ENCODE measurements at places on chromosomes 6 and 20.
A peak's percentile ranks its signal among the peaks of the same experiment; 100 is the strongest.

DNA sequence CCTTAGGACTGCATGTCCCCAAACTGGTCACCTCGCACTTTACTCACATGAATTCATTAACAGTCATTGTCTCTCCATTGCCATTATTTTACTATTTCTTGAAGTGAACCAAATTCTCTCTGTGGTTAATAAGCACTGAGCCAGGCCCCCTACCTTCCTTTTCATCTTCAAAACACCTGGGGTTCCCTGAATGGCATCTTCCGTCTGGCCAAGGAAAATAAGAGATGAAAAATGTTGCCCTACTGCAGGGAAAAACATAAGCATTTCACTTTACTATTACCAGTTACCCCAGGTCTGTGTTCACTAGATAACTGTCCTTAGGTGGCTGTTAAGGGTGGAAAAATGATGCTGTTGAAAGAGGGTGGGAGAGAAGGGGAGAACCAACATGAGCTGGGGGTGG, 10.0 kb upstream of the NKX2-2 start:
- peaks cover 2% of the 10 kb centered on the region for H3K4me1 ChIP-seq
- peak overlapping the region; percentile 5 for H3K4me3 ChIP-seq
- no peak overlapping the region for H3K27ac ChIP-seq
- peaks cover 4% of the 10 kb centered on the region for H3K36me3 ChIP-seq

- H3K36me3 ChIP-seq = peaks cover 8% of the 10 kb centered on the region
- no peak for DNase-seq
- peak overlapping the region; percentile 10 for H3K4me3 ChIP-seq
- peak overlapping the region; percentile 85 for H3K27ac ChIP-seq
- H3K27me3 ChIP-seq = peaks cover 27% of the 10 kb centered on the region
Observed at GRCh38 chr6:170445971-170446370, 107.1 kb downstream of the PSMB1 start.

- H3K36me3 ChIP-seq = peaks cover 20% of the 10 kb centered on the region
- no peaks in the 10 kb centered on the region for H3K27me3 ChIP-seq
- no peak overlapping the region for H3K4me3 ChIP-seq
- no peak overlapping the region for H3K27ac ChIP-seq
- H3K4me1 ChIP-seq = no peaks in the 10 kb centered on the region
Observed at GRCh38 chr6:25157183-25157582, 122.0 kb upstream of the CARMIL1 start.

DNA sequence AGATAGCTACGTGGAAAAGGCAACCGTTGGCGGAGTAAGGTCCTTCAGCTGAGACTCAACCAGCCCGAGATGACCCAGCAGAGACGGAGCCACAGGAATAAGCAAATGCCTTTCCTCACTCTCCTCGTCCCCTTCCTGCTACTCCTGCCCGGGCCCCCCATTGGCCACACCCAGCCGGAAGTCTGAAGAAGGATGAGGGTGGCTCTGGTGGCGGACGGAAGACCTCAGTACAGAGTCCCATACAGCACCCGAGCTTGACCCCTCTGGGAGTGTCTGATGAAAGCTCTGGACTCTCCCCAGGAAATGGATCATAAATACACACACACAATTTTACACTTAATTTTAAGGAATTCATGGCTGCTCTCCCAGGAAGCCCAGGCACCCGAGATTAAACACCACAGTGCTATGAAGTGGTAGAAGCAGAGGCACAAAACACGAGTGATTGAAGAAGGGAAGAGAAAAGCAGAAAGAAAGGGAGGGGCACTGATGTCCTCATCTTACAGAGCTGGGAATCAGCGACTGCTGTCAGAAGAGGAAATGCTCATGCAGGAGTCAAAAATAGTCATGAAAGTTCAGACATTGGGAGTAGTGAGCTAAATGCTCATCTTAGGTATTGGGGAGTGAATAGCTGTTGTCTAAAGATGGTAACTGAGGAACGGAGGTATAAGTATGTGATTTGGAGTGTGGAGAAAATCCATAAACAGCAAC, 125.6 kb downstream of the BANF2 start:
- H3K4me1 ChIP-seq = no peaks in the 10 kb centered on the region
- no peak overlapping the region for H3K27ac ChIP-seq
- H3K36me3 ChIP-seq = no peaks in the 10 kb centered on the region
- no peak overlapping the region for H3K4me3 ChIP-seq

DNA sequence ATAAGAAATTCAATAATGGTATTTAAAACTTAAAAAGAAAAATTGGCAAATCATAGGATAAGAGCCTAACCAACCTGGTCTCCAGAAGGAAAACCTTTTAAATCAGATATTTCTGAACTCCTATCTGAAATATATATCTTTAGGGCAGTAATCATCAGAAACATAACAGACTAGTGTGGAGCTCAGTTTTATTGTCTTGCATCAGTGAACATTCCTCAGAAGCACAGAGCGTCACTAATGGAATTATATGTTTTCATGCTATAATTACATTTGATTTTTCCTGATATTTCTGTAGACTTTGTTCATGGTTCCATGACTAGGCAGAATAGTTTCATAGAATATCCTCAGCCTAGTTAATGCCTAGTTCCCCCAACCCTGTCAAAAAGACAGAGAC, 262.2 kb downstream of the EYA4 start:
- no peaks in the 10 kb centered on the region for H3K36me3 ChIP-seq
- H3K4me3 ChIP-seq = no peak overlapping the region
- H3K4me1 ChIP-seq = peaks cover 5% of the 10 kb centered on the region
- no peaks in the 10 kb centered on the region for H3K27me3 ChIP-seq
- no peak for DNase-seq
- no peak overlapping the region for H3K27ac ChIP-seq

All from glutamatergic neuron (in vitro differentiated cells).